Stimulated activated CD8-positive, alpha-beta memory T cell treated with anti-CD3 and anti-CD28 coated beads, Interleukin-7, amount 100 ng/mL, for 48 hours (primary cell): ENCODE measurements at places on chromosomes 12 and 14.

- DNase-seq, result no peak
Measured at GRCh38 chr12:124523071-124523470, 44.3 kb downstream of the NCOR2 start.

DNA sequence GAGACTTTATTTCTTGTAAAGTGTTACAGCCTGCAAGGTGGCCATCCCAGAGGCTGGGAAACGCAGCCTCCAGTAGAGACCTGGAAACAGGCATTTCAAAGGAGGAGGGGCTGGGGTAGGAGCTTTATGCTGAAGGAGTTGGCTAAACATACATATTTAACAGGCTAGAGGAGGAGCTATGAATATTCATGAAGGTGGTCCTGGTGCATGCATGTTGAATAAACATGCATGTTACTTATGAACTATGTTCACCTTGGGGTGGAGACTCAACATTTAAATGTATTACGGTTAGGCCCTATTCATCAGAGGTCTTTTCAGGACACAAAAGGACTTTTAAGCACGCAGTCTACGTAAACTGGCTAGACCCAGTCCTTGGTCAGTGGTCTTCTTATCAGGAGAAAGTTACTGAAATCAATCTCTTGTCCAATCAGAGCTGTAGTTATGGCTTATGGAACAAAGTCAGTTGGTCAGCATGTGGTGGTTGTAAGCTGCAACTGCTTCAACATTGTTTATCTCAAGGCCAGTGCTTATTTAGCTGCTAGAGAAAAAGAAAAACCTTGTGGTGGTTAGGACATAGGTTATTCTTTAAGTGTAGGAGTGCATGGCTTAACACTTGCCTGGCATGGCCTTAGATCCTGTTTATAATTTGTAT, 11.4 kb upstream of the ARF6 start:
- DNase-seq, result no peak

GRCh38 chr14:99472937-99473336, 7.7 kb downstream of the SETD3 start:
- no peak for DNase-seq

- no peak for DNase-seq
Measured at GRCh38 chr14:36766974-36767373, 105.3 kb downstream of the PAX9 start.

- DNase-seq, result no peak
Measured at GRCh38 chr12:69698054-69698453, 1.0 kb downstream of the BEST3 start.

DNA sequence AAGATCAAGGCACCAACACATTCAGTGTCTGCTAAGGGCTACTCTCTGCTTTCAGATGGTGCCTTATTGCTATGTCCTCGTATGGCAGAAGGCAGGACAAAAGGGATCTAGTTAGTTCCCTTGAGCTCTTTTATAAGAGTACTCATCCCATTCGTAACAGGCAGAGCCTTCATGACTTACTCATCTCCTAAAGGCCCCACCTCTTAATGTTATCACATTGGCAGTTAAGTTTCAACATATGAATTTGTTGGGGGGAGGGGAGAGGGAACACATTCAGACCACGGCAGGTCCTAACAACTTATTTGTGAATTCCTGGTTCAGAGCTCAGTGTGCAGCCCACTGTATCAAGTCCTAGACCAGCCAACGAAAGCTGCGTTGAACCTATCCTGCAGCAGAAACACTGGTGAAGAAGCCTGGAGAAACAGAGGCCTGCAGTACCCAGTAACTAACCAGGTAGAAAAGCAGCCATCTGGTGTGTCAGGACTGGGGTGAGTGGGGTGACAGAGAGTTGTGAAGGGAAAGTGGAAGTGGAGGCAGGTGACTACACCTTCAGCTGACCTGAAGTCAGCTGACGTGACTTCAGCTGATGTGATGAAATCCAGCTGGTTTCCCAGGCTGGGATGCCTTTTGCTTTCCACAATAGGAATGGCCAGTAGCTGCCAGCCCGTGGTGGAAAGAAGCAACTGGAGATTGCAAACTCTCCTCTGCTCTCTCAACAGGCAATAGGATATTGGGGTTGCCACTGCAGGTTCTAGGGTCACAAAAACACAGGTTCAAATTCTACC, 101.6 kb upstream of the PLXNC1 start:
- DNase-seq, result no peak

GRCh38 chr12:117498256-117498655, 136.8 kb upstream of the NOS1 start:
- no peak for DNase-seq

DNA sequence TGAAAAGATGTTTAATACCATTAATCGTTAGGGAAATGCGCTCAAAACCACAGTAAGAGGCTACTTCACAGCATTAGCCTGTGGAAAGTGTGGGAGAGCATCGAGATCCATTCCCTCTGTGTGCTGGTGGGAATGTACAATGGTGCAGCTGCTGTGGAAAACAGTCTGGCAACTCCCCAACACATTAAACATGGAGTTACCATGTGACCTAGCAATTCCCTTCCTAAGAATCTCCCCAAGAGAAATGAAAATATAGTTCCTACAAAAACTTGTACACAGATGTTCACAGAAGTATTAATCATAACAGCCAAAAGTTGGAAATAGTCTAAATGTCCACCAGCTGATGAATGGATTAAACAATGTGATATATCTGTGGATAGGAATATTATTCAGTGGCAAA, 23.8 kb downstream of the MLXIP start:
- no peak for DNase-seq

DNA sequence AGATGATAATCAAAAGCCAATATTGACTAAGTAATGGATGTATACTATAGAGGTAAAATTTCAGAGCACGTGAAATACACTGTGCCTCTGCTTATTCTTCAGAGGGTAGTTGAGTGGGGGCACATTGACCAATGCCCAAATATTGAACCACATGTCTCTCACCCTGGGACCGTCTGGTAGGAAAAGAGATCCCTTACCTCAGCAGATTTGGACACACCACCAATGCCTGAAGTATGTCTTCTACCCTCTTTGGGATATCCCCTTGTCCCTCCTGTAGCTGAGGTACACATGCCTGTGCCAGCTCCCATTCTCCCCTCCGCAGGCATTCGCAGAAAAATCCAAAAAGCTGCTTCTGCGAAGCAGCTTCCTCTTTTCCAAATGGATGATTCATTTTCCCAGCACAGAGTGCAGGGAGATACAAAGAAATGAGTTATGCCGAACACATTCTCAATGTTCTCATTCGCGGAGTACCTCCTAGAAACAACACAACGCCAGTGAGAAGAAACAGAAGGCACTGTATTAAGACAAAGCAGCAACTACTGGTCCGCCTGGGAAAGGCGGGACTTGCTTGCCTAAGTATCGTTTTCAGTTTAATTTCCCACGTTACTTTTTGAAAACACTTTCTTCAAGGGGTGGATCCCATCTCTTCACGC, 691 bp downstream of the ZFYVE26 start:
- no peak for DNase-seq

DNA sequence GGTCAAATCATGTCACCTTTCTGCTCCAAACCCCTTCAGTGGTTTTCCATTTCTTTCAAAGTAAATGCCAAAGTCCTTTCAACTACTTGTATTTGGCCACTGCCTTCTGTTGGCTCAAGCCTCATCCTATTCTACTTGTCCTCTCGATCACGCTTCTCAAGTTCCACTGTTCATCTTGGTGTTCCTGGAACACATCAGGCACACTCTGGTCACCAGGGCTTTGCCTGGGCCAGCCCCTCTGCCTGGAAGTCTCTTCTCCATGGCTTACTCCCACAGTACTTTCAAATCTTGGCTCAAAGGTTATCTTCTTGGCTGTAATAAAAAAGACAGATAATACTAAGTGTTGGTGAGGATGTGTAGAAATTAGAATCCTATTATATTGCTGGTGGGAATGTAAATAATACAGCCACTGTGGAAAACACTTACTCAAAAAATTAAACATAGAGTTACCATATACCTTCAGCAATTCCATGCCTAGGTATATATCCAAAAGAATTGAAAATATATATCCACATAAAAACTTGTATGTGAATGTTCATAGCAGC, 17.3 kb upstream of the PPFIBP1 start:
- no peak for DNase-seq

GRCh38 chr12:123989753-123990152, 16.7 kb downstream of the ZNF664 start:
- DNase-seq, result no peak

DNA sequence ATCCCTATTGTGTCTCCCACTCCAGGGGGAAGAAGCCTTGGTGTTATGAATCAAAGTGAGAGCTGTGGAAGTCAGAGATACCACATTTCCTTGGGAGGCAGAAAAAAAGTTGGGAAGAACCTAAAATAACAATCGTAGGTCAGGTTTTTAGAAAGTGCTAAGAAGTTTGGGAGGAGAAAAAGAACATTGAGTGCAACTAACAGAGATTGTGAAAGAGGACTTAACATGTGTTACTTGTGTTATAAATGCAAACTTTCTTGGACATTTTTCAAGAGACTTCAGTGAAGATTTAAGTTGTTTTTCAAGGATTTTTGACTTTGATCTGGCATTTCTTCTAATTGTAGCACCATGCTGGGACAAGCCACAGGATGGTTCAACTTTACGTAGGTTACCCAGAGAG, 7.8 kb upstream of the ERP27 start:
- DNase-seq, result no peak

- DNase-seq, result no peak
Measured at GRCh38 chr12:22787557-22787956, 162.6 kb downstream of the ETNK1 start.

GRCh38 chr14:100605706-100606686, 18.8 kb upstream of the BEGAIN start:
- DNase-seq, result no peak

- DNase-seq, result no peak
Measured at GRCh38 chr14:32697114-32697513, 241.6 kb upstream of the NPAS3 start.

GRCh38 chr12:6230321-6231110, 30.3 kb downstream of the CD9 start:
- peak; percentile 66 for DNase-seq

- DNase-seq, result no peak
Measured at GRCh38 chr12:116595186-116595585, 36.0 kb downstream of the MAP1LC3B2 start.

DNA sequence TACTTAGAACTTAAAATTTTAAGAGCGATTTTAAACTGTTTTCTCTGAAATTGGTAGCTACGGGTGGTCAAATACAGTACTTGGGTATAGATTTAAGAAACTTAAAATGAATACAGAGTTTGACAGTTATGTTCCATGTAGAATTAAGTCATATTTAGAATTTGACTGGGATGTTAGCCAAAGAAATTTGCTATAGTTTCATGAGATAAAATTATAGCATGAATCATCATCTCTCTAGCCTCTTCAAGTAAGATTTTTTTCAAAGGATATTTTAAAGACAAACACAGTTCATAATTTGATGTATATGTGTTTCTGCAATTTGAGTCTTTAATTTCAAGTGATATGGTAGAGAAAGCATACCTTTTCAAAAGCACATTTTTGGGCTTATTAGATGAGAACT, 41.0 kb downstream of the ZCRB1 start:
- DNase-seq, result no peak

GRCh38 chr14:52678591-52678990, 16.8 kb downstream of the ERO1A start:
- DNase-seq, result no peak

DNA sequence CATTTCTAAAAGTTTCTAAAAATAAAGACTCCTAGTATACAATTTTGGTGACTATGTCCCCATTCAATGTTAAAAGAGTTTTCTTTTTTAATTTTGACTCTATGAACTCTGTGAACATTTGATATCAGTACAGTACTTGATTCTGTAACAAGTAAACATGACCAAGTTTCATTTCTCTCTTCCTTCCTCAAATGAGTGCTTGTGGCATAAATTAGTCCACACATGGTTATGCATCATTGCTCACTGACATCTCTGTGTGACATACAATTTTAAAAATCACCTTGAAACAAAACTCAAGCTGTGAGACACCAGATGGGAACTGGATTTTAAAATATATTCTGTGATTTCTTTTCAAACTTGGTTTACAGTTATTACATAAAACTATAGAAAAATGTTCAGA, 253.9 kb upstream of the MDGA2 start:
- DNase-seq, result no peak

- DNase-seq, result no peak
Measured at GRCh38 chr12:34290381-34290995, 268.2 kb downstream of the ALG10 start.

GRCh38 chr12:3520168-3520567, 29.2 kb downstream of the PRMT8 start:
- no peak for DNase-seq

GRCh38 chr14:22400655-22401259, 188.3 kb downstream of the DAD1 start:
- no peak for DNase-seq

DNA sequence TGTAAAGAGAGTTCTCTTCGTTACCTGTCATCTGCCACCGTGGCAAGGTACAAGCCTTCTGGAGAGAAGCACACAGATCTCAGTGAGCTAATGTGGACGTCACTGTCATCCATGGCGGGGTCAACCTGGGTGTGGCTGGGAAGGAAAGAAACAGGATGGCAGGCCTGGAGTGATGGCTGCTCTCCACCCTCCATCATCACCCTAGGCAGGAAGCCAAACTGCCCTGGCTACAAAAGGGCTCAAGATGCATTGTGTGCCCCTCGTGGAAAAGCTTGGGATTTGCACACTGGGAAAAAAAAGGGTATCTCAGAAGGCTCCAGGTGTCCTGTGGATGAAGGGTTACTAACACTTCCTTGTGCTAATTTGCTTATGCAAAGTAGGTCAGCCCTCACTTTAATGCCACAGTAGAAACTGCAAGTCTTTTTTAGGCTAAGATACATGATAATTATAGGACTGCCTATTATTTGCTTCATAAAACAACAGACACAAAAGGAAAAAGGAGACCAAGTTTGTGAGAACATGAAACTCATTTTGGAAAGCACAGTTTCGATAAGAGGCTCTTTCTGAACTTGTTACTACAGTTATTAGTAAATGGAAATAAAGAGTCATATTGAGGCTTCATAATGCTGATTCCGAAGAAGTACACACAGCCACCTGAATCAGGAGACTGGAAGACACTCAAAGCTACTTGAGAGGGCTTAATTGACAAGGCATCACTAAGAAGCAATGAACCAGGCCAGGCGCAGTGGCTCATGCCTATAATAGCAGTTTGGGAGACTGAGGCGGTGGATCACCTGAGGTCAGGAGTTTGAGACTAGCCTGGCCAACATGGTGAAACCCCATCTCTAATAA, 18.9 kb downstream of the RFC5 start:
- DNase-seq, result no peak

GRCh38 chr12:105907982-105908381, 230.8 kb downstream of the NUAK1 start:
- DNase-seq, result no peak
